Stimulated activated CD4-positive, alpha-beta T cell treated with anti-CD3 and anti-CD28 coated beads, Interleukin-2, amount 100 ng/mL, for 24 hours (primary cell): ENCODE measurements at places on chromosomes 7 and 10.

GRCh38 chr10:15562578-15562977, 157.1 kb downstream of the ITGA8 start:
- no peak for DNase-seq

GRCh38 chr10:109277456-109277855, 645.9 kb downstream of the XPNPEP1 start:
- no peak for DNase-seq

DNA sequence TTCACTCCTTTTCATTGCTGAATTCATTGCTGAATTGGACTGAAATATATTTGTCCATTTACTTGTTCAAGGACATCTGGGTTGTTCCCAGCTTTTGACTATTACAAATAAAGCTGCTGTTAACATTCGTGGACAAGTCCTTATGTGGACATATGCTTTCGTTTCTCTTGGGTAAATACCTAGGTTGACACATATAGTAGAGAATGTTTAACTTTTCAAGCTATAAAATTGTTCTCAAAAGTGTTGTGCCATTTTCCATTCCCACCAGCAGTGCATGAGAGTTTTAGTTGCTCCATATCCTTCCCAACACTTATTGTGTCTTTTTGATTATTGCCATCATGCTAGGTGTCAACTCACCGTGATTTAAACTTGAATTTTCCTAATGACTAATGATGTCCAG, 17.5 kb upstream of the CPVL start:
- DNase-seq = no peak

- DNase-seq = no peak
Measured at GRCh38 chr10:129932751-129933433, 31.2 kb downstream of the EBF3 start.

GRCh38 chr7:143239813-143240212, 18.0 kb downstream of the TAS2R40 start:
- no peak for DNase-seq

- peak; percentile 27 for DNase-seq
Measured at GRCh38 chr7:116499168-116500077, at the start of gene CAV2. Gene CAV2 (plus strand): TSS chr7:116499738. CDS start chr7:116499782, 44 bp downstream.

- no peak for DNase-seq
Measured at GRCh38 chr7:2220506-2220905, 12.2 kb downstream of the MAD1L1 start.

DNA sequence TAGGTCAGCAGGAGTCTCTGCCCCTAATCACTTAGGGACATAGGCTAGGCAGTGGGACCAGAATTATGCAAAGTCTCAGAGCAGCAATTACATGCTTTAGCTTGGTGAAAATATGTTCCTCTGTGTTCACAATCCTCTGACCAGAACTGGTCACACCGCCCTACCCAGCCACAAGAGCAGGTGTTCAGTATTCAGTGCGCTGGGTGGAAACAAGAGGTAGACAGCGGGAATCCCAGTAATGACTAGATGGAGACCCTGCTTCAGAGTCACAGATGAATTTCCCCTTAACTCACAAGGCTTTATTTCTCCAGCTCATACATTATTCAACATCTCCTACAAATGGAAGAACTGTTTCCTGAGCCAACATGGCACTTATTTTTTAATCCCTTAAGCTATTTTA, 763.7 kb upstream of the POM121L12 start:
- no peak for DNase-seq

DNA sequence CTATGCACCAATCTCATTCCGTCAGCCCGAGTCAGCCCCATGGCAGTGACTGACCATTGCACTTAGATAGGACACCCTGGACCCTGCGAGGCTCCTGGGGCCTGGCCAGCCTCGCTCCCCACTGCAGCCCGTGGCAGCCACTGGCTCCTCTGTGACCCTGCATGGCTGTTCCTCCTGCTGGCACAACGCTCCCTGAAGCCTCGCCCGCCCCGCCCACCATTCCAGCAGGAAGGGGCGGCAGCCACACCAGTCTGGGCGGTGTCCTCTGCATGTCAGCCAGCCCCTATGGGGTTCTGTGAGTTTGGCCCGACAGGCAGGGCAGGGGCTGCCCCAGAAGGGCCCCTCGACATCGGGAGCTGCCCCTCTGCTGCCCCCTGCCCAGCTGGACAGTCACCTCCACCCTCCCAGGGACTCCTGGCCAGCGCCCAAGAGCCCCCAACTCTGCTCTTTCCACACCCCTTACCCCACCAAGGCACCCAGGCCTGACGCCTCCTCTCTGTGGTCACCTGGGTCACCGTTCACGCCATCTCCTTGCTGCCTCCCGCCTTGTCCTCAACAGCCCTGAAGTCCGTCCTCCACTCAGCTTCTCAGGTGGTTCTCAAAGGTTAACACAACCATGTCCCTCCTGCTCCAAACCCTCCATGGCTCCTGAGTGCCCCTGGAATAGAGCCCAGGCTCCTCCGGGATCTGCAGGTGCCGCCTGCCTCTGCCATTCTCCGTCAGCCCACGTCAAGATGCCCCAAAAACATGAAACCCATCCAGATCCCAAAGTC, 103.5 kb downstream of the MICALL2 start:
- DNase-seq = no peak

GRCh38 chr10:12796401-12797160, 204.9 kb downstream of the CCDC3 start:
- DNase-seq = no peak
